ENCODE measurements at places on chromosomes 16 and 17.

GRCh38 chr16:86396422-86396821 lies 113.9 kb upstream of the FOXF1 start:
- no peak for DNase-seq

GRCh38 chr17:82097919-82098168 lies 192 bp downstream of the FASN start:
- DNase-seq = no peak

DNA sequence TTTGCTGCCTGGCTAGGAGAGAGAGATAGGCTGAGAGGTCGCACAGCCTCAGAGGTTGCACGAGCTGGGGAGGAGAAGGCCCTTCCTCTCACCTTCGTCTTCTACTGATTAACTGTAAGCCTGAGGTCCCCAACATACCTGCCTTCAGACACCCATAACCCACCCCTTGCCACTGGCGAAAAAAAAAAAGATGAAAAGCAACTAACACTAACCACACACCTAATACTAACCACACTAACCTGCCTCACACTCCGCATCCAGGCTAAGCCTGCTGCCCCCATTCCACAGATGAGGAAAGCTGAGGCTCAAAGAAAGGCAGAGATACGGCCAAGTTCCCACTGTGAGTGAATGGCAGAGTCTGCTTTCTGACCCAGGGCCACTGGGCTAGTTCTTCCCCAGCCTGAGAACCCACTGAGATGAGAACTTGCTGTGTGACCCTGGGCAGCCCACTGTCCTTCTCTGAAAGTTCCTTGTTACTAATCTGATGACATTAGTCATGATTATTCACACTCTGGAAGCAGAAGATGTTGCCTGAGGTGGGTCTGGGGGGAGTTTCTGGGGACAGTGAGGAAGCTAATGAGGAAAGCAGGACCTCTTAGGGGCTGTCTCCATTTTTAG lies 4.6 kb downstream of the IL21R start:
- no peak for DNase-seq

- no peak for DNase-seq
Observed at GRCh38 chr16:31167315-31167714, 12.6 kb upstream of the FUS start.

DNA sequence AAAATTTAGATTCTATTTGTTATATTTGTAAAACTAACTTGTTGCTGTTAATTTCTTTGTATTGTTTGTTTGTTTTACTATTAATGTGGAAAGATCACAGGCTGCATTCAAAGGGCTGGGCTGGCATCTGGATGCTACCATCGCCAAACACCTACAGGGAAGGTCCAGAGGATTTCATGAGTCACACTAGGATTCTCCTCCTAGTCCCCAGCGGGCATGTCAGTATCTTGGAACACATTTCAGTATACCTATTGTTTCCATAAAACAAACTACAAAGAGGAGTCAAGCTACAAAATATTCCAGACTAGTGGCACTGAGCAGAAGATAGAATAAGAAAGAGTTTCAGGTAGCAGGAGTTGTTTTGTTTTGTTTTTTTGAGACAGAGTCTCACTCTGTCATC lies 55.3 kb downstream of the NOG start:
- DNase-seq = peak; percentile 17

GRCh38 chr17:9443811-9444210 lies 131.8 kb downstream of the STX8 start:
- no peak for DNase-seq

DNA sequence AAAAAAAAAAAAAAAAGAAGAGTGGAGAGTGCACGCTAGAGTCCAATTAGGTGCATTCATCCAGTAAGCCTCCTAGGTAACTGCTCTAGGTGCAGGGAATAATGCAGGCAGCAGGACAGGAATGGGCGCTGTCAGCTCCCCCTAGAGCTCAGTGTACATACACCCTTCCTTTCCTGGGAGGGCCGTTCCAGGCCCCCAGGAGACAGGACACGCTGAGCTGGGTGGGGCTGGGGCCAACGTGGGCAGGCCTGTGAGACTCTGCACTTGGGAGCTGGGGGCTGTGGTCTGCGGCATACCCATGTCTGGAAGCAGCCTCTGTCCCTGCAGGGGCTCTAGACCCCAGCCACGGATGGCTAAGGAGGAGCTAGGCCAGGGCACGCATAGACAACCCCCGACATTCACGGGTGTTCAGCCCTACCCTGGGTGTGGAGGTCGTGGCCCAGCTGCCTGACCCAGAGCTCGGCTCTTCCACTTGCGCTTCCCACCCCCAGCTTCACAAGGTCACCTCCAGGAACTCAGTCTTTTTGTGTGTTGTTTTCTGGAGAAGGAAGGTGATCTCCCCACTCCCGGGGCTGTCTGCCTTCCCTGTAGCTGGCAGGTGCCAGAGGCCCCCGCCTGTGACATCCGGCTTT lies 1.0 kb upstream of the ANTKMT start:
- DNase-seq = peak; percentile 87

GRCh38 chr17:49830605-49831004 lies 17.3 kb downstream of the TAC4 start:
- DNase-seq = no peak

GRCh38 chr17:74748279-74748528 lies 224 bp upstream of the NHERF1 start:
- DNase-seq = no peak

- no peak for DNase-seq
Observed at GRCh38 chr17:77616254-77616731, 342.2 kb upstream of the TNRC6C start.

DNA sequence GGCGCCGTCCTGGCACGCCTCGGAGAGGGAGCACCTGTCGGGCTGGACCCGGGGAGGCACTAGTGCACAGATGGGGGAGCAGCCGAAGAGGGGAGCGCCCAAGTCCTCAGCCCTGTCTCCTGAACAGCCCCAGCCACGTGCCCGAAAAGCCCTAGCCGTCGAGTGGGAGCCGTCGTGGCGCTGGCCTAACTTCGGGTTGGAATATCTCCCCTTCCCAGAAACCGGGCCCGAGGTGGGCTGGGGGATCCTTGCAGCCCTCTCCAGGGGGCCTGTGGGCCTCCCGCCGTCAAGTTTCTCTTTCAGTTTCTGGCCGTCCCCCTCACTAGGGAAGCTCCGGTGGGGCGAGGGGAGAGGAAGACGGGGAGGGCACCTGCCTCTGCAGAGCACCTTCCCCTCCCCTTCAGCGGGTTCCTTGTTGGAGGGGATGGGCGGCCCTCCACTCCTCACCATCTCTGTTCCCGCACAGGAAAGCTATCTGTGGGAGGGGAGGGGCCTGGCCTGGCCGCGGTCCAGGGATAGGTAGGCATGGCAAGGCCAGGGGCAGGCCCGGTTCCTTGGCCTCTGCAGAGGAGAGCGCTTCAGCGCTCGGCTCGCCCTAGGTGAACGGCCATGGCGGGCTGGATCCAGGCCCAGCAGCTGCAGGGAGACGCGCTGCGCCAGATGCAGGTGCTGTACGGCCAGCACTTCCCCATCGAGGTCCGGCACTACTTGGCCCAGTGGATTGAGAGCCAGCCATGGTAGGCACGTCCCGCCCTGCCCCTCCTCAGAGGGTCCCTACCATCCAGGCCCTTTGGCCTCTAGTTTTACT lies 709 bp downstream of the STAT5A start:
- DNase-seq = no peak

- no peak for DNase-seq
Observed at GRCh38 chr17:34406226-34406625, 43.2 kb upstream of the CCL1 start.

DNA sequence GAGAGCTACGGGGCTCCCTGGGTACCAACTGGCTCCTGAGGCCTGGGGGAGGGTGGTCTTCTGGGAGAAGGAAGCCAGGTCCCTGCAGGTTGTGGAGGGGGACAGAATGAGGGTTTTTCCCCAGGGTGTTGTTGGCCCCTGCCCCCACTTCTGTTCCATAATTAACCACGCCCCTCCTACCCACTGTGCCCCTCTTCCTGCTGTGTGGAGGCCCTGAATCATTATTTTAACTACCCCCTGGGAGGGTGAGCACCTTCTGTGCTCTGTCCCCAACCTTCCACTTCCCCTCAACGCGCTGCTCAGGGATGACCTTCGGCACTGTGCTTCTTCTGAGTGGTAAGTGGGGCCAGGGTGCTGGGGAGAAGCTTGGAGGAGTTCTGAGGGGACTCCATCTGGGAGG lies at the start of gene ITGAD:
TSS of gene ITGAD (plus strand) at position 280 of the 400 bp plus-strand sequence. CDS start at position 306, 26 bp downstream.
- DNase-seq = no peak

GRCh38 chr17:57338257-57338914 lies 82.1 kb downstream of the MSI2 start:
- DNase-seq = no peak

DNA sequence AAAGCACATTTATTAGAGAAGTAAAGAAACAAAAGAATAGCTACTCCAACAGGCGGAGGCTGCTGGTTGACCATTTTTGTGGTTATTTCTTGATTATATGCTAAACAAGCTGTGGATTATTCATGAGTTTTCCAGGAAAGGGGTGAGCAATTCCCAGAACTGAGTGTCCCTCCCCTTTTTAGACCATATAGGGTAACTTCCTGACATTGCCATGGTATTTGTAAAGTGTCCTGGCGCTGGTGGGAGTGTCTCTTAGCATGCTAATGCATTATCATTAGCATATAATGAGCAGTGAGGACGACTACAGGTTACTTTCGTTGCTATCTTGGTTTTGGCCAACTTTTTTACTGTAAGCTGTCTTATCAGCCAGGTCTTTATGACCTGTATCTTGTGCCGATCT lies 12.2 kb upstream of the HS3ST4 start:
- DNase-seq = no peak

- no peak for DNase-seq
Observed at GRCh38 chr17:67110619-67111018, 66.3 kb downstream of the CACNG1 start.

DNA sequence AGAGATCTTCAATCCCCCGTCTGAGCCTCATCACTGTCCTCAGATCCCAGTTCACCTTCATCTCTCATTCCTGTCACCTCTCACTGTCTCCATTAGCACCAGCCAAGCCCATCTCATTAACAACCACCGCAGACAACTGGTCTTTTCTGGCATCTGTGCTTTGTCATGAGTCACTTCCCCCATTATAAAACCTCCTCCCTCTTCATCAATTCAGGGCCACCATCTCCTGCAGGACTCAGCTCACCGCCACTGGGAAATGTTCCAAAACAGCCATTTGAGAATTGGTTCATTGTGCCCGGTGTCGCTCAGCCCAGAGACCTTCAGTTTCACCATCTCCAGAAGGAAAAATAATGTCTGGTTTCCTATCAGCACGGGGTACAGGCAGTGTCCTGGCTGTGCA lies 56.9 kb upstream of the TEKT3 start:
- peak; percentile 73 for DNase-seq

- no peak for DNase-seq
Observed at GRCh38 chr16:81879625-81880024, 100.5 kb downstream of the PLCG2 start.

DNA sequence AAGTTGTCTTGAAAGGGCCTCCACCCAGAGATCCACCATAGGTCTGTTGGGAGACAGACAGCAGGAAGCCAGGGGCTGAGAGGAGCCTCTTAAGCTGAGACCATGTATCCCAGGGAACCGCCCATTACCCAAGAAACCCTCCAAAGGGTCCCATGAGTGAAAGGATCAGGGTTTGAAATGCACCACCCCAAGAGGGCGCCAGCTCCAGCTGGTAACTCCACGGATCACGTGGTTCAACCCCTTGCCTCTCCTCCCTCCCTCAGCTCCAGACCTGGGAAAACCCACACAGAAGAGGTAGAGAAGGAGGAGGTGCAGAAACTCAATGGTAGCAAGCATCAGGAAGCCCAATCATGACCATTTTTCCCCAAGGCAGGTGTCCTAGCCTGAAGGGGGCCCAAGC lies 148.7 kb downstream of the AIPL1 start:
- DNase-seq = no peak

DNA sequence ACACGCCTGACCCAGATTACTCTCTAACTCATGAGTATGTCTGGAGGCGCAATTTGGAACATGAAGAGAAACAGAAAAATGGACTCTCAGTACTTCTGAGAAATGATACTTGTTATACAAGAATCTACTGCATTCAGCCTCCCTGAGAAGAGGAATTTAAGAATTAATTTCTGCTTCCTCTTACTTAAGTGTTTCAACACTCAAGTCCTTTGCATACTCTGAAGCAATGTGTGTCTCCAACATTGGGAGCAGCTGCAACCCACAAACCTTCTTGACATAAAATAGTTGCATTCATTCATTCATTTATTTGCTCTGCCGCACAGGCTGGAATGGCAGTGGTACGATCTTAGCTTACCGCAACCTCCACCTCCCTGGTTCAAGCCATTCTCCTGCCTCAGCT lies 199.8 kb downstream of the NPIPA7 start:
- DNase-seq = no peak

DNA sequence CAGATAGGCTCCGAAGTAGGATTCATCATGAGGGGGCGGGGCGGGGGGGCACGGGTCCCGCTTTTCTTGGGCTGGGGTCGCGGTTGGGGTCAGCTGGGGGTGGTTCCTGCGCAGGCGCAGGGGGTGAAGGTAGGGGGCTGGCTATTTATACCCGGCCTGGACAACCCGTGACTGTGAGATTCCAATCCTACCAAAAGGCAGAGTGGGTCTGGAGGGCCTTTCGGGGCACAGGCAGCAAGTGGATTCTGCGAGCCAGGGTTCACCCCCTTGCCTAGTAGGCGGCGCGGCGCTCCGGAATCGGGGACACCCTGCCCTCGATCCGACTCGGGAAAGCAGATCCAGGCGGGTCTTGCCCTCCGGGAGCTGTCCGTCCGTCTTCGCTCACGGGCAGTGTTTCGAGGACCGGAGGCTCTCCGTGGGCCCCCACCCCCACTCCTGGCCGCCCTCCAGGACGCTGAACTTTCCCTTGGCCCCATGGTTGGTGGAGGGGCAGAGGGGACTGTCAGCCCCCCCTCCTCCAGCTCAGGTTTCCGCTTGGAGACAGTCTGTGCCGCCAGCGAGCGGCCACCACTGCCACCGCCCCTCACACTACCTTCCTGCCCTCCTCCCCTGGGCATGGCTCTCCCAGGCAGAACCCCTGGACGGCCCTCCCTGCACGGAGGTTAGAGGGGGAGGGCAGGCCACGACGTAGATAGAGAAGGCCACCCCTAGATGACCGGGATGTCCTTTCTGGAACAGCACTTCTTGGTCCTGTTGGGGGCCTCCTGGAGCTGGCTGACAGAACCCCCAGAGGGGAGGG lies 634 bp downstream of the SLC2A4 start:
- DNase-seq = no peak

DNA sequence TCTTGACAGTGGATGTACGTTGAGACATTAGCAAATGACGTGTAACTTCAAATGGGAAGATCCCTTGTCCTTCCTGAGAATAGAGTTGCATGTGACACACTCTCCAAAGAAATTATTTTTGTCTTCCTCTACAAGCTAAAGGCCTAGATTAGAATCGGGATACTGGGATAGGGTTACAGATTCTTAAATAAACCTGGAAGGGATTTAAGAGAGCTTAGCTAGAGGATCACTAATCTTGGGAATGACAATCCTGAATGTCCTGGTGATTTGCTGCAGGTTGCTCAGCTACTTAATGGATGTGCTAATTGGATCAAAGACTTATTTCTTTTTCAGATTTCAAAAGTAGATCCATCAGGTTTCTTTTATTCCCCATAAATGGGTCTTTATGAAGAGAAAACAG lies 101.9 kb downstream of the KCNJ2 start:
- no peak for DNase-seq

- no peak for DNase-seq
Observed at GRCh38 chr17:2705263-2705662, 6.3 kb downstream of the CLUH start.

- DNase-seq = no peak
Observed at GRCh38 chr16:54201200-54201599, 85.4 kb downstream of the IRX3 start.
